Stimulated activated CD8-positive, alpha-beta memory T cell treated with anti-CD3 and anti-CD28 coated beads, Interleukin-7, amount 100 ng/mL, for 1 hour (primary cell): ENCODE measurements at places on chromosomes 3 and 15.

- DNase-seq = no peak
Measured at GRCh38 chr3:131794766-131795388, 239.9 kb downstream of the CPNE4 start.

GRCh38 chr3:11950576-11950975 is 53.6 kb upstream of the SYN2 start:
- no peak for DNase-seq

DNA sequence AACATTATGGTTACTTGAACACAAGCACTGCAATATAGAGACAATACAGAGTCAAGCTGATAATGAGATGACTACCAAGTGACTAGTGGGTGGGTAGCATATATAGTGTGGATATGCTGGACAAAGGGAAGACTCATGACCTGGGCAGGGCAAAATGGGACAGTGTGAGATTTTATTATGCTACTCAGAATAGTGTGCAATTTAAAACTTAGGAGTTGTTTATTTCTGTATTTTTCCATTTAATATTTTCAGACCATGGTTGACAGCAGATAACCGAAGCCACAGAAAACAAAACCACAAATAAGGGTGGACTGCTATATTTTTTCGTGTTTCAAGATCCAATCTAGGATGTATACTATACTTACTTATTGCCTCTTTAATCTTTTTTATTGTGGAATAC is 19.6 kb downstream of the GALK2 start:
- no peak for DNase-seq

DNA sequence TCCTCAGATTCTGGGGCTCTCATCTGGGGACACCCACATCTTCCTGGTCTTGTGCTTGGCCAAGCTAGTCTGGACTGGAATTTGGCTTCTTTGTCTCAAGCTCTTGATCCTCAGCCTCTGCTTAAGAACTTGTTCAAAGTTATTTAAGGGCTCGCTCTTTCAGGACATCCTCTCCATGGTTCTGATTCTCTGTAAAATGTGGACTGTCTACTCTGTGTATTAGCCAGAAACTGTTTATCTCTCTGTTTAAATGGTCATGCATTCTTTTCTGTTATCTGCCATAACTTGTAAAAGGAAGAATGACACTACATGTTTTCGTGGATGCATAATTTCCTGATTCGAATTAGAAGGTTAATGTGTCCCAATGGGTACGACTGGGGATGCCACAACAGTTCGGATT is 79.4 kb downstream of the COL6A5 start:
- DNase-seq = no peak

GRCh38 chr15:95494971-95495541 is 835.4 kb upstream of the NR2F2 start:
- no peak for DNase-seq

- DNase-seq = no peak
Measured at GRCh38 chr3:64399205-64399800, 174.0 kb upstream of the PRICKLE2 start.

DNA sequence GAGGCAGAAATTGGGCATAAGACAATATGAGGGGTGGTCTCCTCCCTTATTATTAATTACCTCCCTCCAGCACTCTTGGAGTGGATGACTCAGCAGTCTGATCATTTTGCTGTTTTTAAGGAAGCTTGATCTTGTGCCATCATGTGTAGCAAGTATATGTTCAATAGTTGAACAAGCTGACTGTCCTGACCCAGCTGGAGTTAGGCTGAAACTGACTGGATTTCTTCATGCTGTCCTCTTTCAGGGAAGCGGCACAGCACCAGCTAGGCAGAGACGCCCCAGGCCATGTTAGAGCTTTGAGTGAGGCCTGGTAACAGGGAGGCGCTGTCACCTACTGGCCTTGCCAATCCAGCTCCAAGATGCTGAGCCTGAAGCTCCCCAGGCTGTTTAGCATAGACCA is 54.4 kb upstream of the KIF23 start:
- DNase-seq = no peak

DNA sequence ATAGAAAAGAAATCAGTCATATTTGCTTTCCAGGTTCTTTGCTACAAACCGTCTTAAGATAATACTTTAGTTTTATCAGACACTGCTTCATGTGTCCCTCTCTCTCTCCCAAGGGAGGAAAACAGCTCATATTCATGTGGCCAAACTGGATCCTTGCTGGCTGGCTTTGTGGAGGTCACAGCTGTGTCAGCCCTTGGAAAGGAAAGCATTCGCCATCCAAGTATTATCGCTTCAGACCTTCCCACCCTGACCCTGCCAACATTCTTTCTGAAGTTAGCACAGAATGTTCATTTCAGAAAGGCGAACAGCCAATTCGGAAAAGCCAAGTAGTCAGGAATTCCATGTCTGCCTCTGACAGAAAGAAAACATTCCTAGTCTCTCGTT is 213.6 kb downstream of the FEZF2 start:
- DNase-seq = no peak

- DNase-seq = no peak
Measured at GRCh38 chr15:97875025-97875512, 85.4 kb upstream of the ARRDC4 start.

GRCh38 chr3:115071601-115072000 is 75.5 kb downstream of the ZBTB20 start:
- DNase-seq = no peak

DNA sequence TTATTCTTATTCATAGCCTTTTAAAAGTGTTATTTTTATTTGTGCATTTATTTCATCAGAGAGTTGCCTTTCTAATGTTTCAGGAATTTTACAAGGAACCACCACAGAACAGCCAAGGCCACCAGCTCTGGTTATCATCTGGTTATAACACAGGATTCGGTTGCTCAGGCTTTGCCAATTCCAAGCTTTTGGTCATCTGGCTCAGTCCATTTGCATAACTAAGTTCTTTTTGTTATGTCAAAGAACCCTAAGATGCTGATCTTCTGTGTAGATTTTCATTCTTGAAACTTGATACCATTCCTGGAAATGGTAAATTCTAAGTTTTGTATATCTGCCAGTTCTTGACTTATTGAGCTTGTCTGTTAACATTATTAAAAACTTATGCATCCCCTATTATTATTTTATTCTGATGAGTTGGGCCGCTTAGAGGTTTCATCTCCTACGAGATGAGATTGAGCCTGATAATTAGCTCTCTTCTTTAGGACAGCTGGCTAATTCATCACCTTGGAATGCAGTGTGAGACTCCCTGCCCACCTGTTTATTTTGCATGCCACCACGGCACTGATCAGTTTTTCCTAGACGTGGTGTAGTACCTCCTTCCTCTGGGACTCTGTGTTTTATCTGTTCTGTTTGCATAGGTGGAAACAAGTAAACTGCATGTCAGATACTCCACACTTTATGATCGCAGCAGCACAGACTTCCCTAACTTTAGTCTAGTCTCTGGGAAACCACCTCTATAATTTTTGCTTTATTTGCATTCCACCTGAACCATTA is 264.8 kb downstream of the SLCO3A1 start:
- no peak for DNase-seq

GRCh38 chr3:128784232-128784631 is 58.2 kb downstream of the RAB7A start:
- DNase-seq = no peak

- no peak for DNase-seq
Measured at GRCh38 chr3:48112813-48113212, 75.4 kb downstream of the CDC25A start.

- no peak for DNase-seq
Measured at GRCh38 chr3:45056608-45057301, 30.7 kb downstream of the CLEC3B start.

DNA sequence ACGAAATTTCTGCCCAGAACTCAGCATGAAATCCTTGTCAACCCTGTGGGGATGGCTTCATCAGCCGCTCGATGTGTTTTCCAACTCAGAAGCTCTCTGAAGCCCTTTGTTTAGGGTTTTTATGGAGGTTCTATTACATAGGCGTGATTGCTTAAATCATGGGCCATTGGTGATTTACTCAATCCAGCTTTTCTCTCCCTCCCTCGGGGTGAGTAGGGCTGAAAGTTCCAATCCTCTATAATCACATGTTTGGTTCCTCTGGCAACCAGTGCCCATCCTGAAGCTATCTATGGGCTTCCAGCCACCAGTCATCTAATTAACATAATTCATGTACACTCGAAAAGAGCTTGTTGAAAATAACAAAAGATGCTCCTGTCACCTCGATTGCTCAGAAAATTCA is 51.6 kb downstream of the GATM start:
- DNase-seq = no peak

DNA sequence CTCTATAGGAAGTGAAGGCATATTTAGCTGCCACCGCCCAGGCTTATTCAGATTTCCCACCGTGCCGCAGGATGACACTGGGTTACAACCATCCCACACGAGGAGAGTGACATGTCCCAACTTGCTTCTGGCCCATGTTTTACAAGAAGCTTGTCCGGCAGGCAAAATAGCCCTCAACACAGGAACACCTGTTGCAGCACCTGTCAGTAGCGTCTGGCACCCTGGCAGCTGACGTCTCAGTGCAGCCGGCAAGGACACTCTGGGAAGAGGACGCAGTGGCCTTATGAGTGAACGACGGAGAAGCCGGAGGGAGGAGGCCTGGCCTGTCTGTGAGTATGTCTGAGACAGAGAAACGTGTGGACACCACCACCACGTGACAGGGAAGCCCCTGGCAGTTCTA is 32.1 kb downstream of the FAM174B start:
- no peak for DNase-seq

GRCh38 chr3:132654190-132654589 is 5.4 kb downstream of the ACAD11 start:
- DNase-seq = no peak

DNA sequence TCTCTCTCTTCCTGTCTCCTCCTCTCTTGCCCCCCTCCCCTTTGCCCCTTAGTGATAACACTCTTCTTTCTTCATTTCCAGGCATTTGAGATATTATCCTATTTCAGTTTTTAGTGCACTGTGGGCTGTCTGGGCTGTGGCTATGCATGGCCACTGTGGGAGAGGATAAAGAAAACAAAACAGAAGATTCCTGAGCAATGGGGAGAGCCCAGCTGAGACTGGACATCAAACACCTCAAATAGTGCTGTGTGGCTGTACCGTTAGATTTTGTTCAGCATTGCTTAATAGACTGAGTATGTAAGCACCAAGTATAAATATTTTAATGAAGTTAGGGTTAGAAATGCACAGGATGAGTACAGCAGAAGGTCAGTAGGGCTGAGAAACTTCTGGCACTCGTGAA is 7.9 kb upstream of the GBE1 start:
- no peak for DNase-seq

DNA sequence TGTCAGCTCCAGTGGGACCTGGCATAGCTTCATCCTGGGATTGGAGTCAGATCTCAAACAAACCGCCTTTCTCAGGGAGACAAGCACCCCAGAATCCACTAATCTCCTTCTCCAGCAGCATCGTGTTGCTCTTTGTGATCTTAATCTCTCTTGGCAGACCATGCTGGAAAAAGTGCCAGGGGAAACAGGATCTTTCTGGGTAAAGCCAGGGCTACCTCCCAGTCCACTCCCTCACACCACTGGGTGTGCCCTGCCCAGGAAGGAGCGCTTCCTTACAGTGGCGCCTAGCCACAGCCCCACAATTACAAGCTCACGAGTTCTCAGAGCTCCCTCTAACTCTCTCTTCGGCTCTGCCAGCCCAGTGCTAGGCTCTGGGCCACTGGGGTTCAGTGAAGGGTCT is 32.2 kb downstream of the RPLP1 start:
- DNase-seq = no peak

GRCh38 chr3:71585887-71586809 is 2.6 kb upstream of the FOXP1 start:
- DNase-seq = no peak

- no peak for DNase-seq
Measured at GRCh38 chr3:102248981-102249705, 185.7 kb upstream of the ZPLD1 start.

GRCh38 chr3:42300013-42300412 is 34.0 kb upstream of the CCK start:
- DNase-seq = no peak

DNA sequence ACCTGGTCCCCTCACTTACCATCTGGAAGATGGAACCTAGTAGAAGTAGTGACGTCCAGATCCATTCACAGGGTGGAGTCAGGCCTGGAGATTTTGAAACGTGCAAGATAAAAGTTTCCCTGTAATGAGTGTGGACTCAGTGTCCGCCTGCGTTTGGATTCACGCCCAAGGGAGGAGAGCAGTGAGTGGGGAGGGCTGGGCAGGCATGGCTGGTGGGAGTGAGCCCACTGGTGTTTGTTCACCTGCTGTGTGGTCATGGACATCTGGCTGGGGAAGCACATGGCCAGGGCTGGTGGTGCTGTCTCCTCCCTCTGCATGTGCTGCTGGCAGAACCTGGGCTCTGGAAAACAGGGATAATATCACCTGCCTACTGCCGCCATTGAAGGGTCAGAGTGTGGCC is 37.0 kb downstream of the RLBP1 start:
- DNase-seq = no peak

DNA sequence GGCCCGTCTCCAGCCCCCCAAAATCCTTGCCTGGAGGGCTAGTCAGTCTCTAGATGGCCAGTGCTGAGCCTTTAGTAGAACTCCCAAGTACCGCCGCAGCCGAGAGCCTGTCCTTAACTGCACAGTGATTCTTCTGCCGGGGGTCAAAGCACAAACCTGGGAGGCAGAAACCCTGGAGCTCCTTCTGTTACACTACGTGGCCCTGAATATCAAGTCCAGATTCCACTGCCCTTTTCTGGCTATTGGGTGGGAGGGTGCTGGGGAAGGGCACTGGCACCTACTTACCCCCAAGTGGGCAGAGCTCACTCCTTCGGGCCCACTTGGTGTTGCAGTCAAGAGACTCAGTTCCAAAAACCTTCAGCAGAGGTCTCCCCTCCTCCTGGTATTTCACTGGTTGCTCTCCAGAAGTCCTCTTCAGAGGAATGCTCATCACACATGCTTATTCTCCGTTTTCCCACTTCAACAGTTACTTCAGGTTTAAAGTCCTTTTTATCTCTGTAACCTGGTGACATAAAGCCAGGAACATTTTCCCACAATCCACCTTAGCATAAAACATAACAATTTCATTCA is 10.8 kb downstream of the PDHB start:
- DNase-seq = no peak

- DNase-seq = no peak
Measured at GRCh38 chr3:72782521-72782920, 65.7 kb downstream of the SHQ1 start.

GRCh38 chr3:143092191-143092590 is 27.4 kb upstream of the CHST2 start:
- no peak for DNase-seq

DNA sequence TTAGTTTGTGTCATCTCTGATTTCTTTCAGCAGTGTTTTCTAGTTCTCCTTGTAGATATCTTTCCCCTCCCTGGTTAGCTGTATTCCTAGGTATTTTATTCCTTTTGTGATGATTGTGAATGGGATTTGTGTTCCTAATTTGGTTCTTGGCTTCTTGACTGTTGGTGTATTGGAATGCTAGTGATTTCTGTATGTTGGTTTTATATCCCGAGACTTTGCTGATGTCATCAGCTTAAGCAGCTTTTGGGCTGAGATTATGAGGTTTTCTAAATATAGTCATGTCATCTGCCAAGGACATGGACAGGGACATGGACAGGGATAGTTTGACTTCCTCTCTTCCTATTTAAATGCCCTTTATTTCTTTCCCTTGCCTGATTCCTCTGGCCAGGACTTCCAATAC is 35.8 kb downstream of the MYO9A start:
- DNase-seq = no peak
